ENCODE measurements at places on chromosomes 7 and 10.

DNA sequence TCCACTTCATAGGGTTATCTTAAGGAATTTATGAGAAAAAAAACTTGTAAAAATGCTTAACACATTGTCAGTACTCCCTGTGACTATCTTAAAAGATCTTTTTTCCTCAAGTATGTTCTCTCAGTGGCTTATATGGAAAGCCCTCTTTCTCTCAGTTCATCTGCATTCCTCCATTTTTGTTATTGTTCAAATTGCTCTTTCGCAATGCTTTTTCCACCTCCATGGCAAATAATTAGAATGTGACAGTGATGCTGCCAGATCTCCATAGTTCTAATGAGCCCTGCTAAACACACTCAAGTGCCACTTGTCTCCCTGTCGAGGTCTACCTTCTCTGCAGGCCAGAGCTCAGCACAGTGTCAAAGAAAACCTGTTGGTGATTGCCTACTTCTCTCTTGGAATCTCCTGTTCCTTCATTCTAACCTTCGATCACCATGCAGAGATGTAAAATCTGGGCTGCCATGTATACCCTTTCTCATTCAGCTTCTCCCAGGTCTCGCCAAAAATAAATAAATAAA is 37.2 kb upstream of the ABCB5 start:
- no peak for DNase-seq

DNA sequence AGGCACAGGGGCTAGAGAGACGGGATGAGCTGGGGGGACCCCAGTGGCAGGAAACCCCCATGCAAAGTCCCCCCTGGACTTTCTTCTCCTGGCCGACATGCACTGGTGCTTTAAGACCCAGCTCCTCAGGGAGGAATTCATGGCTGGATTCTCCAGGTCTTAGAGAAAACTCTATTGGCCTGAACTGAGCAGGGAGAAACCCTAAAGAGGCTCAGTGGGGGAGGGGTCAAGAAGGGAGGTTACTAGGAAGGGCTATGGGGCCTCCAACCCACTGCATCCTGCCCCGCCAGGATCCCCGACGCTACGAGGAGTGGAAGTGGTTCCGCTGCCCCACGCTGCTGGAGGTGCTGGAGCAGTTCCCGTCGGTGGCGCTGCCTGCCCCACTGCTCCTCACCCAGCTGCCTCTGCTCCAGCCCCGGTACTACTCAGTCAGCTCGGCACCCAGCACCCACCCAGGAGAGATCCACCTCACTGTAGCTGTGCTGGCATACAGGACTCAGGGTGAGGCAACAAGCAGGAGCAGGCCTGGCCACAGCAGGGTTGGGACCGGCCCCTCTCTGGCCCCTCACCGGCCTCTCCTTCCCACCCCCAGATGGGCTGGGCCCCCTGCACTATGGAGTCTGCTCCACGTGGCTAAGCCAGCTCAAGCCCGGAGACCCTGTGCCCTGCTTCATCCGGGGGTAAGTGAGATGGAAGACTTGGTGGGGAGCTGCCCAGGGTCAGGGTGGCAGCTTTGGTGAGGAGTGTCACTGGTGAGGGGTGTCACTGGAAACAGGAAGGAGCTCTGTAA is 13.8 kb downstream of the ATG9B start:
- DNase-seq, result peak; percentile 55

DNA sequence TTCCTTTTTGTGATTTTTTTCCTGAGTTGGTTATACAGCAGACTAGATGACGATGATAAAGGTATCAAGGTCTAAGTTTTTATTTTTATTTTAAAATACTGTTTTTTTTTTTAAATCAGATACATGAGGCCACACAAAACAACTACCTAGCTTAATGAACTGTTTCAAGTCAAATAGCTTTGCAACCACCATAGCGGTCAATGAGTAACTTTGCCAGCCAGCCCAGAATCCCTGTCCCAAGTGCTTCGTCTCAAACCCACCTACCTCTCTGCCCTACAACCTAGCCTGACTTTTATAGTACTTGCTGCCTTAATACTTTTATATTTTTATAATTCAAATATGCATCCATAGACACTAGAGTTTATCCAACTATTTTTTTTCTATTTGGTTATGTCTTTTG is 676.5 kb downstream of the NRG3 start:
- no peak for DNase-seq

GRCh38 chr7:22842383-22842941 is 19.8 kb upstream of the TOMM7 start:
- no peak for DNase-seq

DNA sequence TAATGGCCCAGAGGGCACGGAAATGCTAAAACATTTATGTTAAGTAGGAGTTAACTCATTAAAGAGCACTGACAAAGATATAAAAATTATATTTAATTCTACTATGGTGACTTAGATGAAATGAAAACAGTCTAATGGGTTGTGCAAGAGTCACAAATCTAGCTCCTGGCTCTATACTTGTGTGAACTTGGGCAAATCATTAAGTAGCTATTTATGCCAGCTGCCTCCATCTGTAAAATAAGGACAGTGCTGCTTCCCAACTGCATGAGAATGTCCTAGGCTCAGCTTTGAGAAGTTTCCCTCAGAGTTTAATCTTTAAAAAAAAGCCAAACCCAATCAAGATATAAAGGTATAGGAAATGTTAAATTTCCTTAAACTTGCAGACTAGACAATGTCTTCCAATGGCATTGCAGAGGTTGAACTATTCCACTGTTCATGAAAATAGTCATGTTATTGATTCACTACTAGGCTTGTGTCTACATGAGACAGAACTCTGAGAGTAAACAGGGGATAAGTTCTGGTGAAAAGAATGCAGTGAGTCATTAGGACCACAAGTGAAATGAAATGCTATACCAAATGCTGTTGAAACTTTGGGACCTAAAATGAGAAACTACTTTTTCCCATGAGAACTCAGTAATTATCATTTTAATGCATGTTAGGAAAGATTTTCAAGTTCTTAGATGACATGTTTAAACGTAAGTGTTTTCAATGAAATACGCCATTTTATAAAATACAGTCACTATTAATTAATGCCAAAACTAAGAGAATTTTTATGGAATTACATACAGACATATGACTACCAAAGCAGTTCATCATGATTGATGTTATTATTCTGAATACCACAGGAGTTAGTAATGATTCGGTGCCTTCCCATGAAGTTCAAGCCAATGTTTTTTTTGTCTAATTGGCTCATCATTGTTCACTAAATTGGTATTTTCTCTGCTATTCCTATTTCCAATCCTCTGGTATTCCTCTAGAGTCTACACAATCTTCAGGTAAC is 84.2 kb downstream of the CDK6 start:
- DNase-seq, result no peak
